ENCODE measurements at places on chromosomes 16 and 17. TPM values are rescaled to one million over a fixed set of nuclear protein-coding genes. Genes with fewer than 3 reads are reported as not detected.
A peak's percentile ranks its signal among the peaks of the same experiment; 100 is the strongest.

GRCh38 chr17:6350806-6351205 is 84.1 kb downstream of the AIPL1 start:
- peaks cover 29% of the 10 kb centered on the region for H3K27me3 ChIP-seq
- no peak overlapping the region for H3K27ac ChIP-seq
- no peaks in the 10 kb centered on the region for H3K4me1 ChIP-seq
- no peak for DNase-seq
- no peaks in the 10 kb centered on the region for H3K36me3 ChIP-seq

DNA sequence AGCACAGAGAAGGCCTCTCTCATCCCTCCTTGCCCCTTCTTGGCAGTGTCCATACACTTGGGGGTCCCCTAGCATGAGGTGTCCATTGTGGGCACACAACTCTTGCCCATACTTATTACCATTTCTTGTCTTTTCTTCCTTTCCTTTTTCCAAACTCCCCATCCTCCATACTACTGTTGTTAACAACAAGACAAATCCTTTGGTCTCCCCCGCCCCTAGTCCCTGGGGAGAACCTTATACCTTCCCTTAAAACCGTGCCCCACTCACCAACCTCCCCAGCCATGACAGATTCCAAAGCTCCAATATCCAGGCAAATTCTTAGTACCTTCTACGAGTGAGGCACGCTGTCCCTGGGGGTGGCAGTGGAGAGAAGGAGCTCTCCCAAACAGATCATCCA is 82.9 kb downstream of the GAS7 start:
- no peaks in the 10 kb centered on the region for H3K36me3 ChIP-seq
- no peak for DNase-seq
- H3K27me3 ChIP-seq = no peaks in the 10 kb centered on the region
- H3K27ac ChIP-seq = peak overlapping the region; percentile 92

TBC1D3I gene
- not detected for total RNA-seq

DNA sequence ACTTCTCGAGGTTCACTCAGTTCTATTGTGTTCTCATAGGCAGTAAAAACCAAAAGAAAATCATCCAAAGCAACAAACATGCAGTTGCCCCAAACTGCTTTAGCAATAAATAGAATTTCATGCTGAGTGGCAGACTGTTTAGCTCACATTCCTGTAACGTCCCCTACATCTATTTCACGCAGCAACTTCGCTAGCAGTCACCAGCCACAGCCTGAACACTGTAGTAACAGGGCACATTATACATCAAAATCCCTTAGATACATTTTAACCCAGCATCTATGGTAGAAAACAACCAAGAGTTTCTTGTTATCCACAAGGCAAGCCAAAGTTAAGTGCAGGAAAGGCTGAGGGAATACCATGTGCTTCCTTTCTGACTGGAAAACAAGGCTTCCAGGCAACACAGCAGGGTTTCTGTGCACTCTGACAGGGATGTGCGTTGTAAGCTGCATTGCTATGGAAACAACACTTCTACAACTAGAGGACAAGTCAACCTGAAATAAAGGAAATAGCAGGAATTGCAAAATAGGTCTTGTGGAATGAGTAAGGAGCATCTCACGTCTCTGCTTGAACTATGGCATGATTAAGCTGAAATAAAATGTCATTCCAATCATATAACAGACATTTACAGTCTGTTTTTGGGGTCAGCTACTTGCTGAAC is 55.4 kb downstream of the CFDP1 start:
- H3K4me3 ChIP-seq = no peak overlapping the region
- H3K27ac ChIP-seq = peak overlapping the region; percentile 70
- DNase-seq = no peak
- H3K4me1 ChIP-seq = peaks cover 56% of the 10 kb centered on the region
- no peaks in the 10 kb centered on the region for H3K27me3 ChIP-seq

GRCh38 chr16:27906883-27907282 is 156.6 kb downstream of the GSG1L start:
- no peaks in the 10 kb centered on the region for H3K36me3 ChIP-seq
- peaks cover 20% of the 10 kb centered on the region for H3K27me3 ChIP-seq
- H3K4me1 ChIP-seq = no peaks in the 10 kb centered on the region
- DNase-seq = no peak
- no peak overlapping the region for H3K4me3 ChIP-seq

GRCh38 chr16:20391045-20391444 is 13.5 kb downstream of the PDILT start:
- no peak for DNase-seq
- peaks cover 6% of the 10 kb centered on the region for H3K27me3 ChIP-seq
- no peaks in the 10 kb centered on the region for H3K36me3 ChIP-seq
- H3K27ac ChIP-seq = no peak overlapping the region
- no peak overlapping the region for H3K4me3 ChIP-seq

IRX5 gene
- total RNA-seq = 44.5 TPM

TPSD1 gene
- total RNA-seq = 0.38 TPM

GRCh38 chr17:80861418-80861815 is 130.2 kb upstream of the CHMP6 start:
- no peak overlapping the region for H3K27ac ChIP-seq
- no peaks in the 10 kb centered on the region for H3K36me3 ChIP-seq
- no peak overlapping the region for H3K4me3 ChIP-seq
- DNase-seq = no peak

DNA sequence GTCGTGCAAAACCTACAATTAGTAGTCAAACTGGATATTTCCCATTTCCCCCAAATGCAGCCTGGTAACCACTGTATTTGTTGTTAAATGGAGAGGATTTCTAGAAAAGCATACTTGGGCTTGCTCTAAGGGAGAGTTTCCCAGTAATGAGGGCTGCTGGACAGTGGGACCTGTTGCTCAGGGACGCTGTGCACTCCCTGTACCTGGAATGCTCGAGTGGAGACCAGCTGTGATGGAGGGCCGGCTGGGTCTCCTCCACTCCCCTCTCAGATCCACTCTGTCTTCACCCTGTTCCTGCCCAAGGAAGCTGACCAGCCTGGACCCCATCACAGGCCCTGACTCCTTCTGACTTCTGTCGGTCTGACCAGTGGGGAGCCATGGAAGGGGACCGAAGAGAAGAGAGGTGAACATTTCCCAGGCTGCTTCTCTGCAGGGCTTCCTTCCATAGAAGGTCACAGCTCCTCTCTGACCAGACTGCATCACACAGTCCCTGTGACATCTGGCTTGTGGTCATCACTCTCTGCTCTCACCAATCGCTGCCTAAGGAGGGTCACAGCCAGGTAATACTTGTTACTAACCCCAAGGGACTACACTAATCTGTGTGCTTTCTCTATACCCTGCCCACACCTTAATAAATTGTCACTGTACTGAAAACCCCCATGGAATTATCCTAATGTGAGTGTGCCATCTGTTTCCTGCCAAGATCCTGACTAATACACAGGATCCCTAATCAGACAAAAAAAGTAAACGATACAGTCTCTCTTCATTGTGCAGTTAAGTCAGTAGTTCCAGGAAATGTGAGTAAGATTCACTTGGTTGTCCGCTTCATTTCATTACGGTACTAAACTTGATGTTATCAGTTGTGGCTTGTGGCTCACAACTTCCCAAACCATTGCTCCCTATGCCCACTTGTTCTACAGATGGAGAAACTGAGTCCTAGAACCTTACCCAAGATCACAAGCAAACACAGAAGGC is 102.4 kb downstream of the CCT6B start:
- no peaks in the 10 kb centered on the region for H3K4me1 ChIP-seq
- no peak overlapping the region for H3K27ac ChIP-seq
- no peaks in the 10 kb centered on the region for H3K36me3 ChIP-seq
- no peak for DNase-seq
- H3K27me3 ChIP-seq = peaks cover 3% of the 10 kb centered on the region
- no peak overlapping the region for H3K4me3 ChIP-seq

TUBB3 gene
- 9.2 TPM for total RNA-seq

CIBAR2 gene
- total RNA-seq = not detected

GRCh38 chr17:80526116-80526910 is 18.3 kb upstream of the RPTOR start:
- no peaks in the 10 kb centered on the region for H3K4me1 ChIP-seq
- DNase-seq = no peak
- H3K27ac ChIP-seq = no peak overlapping the region

DNA sequence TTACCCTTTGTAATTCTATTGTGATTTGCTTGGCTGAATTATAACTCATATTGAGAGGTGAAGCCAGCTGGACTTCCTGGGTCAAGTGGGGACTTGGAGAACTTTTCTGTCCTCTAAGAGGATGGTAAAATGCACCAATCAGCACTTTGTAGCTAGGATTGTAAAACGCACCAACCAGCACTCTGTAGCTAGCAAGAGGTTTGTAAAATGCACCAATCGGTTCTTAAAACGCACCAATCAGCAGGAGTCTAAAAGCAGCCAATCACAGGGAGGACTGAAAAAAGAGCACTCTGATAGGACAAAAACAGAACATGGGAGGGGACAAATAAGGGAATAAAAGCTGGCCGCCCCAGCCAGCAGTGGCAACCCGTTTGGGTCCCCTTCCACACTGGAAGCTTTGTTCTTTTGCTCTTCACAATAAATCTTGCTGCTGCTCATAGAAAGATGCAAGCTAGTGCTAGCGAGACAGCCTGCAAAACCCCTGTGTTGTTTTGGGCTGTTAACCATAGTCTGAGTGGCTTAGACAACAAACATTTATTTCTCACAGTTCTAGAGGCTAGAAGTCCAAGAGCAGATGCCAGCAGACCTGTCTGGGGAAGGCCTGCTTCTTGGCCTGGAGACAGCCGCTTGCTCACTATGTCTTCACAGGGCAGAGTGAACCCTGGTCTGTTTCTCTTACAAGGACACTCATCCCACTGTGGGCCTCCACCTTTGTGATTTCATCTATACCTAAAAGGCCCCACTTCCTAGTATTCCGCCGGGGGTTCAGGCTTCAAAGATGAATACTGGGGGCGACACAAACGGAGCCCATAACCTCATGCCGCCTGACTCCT is 39.0 kb upstream of the CRISPLD2 start:
- H3K4me1 ChIP-seq = no peaks in the 10 kb centered on the region
- DNase-seq = no peak
- no peaks in the 10 kb centered on the region for H3K27me3 ChIP-seq
- H3K4me3 ChIP-seq = no peak overlapping the region
- no peak overlapping the region for H3K27ac ChIP-seq

- H3K27me3 ChIP-seq = no peaks in the 10 kb centered on the region
- H3K4me1 ChIP-seq = peaks cover 39% of the 10 kb centered on the region
- peak overlapping the region; percentile 73 for H3K4me3 ChIP-seq
- H3K27ac ChIP-seq = no peak overlapping the region
Measured at GRCh38 chr17:40362696-40363110, 1.8 kb downstream of the GJD3 start.

GFAP gene
- total RNA-seq = not detected

DNA sequence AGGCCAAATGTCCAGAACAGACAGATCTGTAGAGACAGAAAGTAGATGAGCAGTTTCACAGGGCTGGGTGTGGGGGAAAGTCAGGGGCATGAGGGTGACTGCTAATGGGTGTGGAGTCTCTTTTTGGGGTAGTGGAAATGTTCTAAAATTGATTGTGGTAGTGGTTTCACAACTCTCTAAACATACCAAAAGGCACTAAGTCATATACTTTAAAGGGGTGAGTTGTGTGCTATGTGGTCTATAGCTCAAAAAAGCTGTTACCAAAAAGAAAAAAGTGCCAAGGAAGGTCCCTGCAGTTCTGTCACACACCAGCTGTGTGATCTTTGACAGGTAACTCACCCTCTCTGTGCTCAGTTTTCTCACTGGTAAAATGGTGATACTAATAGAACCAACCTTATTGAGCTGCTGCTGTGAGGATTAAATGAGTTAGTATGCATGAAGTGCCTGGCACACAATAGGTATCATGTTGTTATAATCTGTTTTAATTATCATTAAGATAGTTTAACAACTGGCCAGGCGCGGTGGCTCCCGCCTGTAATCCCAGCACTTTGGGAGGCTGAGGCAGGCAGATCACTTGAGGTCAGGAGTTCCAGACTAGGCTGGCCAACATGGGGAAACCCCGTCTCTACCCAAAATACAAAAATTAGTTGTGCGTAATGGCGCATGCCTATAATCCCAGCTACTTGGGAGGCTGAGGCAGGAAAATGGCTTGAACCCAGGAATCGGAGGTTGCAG is 10.3 kb downstream of the ITGAX start:
- no peak overlapping the region for H3K4me3 ChIP-seq
- no peaks in the 10 kb centered on the region for H3K4me1 ChIP-seq
- no peak for DNase-seq

- H3K36me3 ChIP-seq = no peaks in the 10 kb centered on the region
- no peak overlapping the region for H3K27ac ChIP-seq
- H3K4me3 ChIP-seq = no peak overlapping the region
- H3K4me1 ChIP-seq = no peaks in the 10 kb centered on the region
Measured at GRCh38 chr17:67059372-67059771, 15.0 kb downstream of the CACNG1 start.

- no peak overlapping the region for H3K4me3 ChIP-seq
- no peak overlapping the region for H3K27ac ChIP-seq
- no peaks in the 10 kb centered on the region for H3K27me3 ChIP-seq
- peaks cover 67% of the 10 kb centered on the region for H3K4me1 ChIP-seq
Measured at GRCh38 chr16:11354733-11355574, 9.7 kb downstream of the RMI2 start.

DNA sequence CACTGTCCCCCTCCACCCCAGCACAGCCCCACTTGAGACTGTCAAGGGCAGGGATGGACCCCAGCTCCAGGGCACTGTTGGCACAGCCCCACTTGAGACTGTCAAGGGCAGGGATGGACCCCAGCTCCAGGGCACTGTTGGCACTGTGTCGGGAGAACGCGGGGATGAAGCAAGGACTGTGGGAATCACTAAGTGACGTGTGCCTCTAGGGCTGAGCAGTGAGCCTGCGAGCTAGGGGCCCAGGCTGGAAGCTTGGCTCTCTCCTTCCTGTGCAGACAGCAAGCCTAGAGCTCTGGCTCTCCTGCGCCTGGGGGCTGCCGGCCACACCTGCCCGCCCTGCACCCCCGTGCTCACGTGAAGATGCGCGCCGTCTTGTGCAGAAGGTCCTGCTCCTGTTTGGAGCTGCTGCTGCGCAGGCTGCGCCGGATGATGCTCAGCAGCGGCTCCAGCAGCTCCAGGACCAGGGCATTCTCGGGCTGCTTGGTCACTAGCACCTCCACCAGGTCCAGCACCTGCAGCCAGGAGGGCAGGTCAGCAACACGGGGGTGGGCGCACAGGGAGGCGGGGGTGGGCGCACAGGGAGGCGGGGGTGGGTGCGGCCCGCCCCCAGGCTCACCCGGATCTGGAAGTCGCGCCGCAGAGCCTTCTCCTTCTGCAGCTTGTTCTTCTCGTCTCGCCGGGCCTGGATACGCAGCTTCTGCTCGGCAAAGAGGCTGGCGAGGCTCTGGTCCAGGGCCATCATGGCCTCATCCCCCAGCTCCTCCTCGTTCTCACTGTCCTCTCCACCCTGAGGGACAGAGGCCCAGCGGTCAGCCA is 10.8 kb downstream of the MYBBP1A start:
- no peak overlapping the region for H3K4me3 ChIP-seq
- no peaks in the 10 kb centered on the region for H3K27me3 ChIP-seq
- H3K36me3 ChIP-seq = peaks cover 100% of the 10 kb centered on the region
- H3K4me1 ChIP-seq = peaks cover 22% of the 10 kb centered on the region
- no peak for DNase-seq

SCARF1 gene
- 1.8 TPM for total RNA-seq

- no peaks in the 10 kb centered on the region for H3K36me3 ChIP-seq
- no peak for DNase-seq
- H3K27me3 ChIP-seq = no peaks in the 10 kb centered on the region
- H3K27ac ChIP-seq = no peak overlapping the region
Measured at GRCh38 chr16:25713785-25714570, 22.2 kb downstream of the HS3ST4 start.

TMEM92 gene
- total RNA-seq = not detected

Measured in suprapubic skin (tissue), 4 donors.